ENCODE measurements at places on chromosomes 5 and 9. TPM values are rescaled to one million over a fixed set of nuclear protein-coding genes. Genes with fewer than 3 reads are reported as not detected.

- DNase-seq, result no peak
These were observed 9.8 kb downstream of the RNF183 start for GRCh38 chr9:113293285-113293878.

GRCh38 chr9:114246558-114246957, 76.3 kb upstream of the ORM1 start:
- no peak for DNase-seq

- no peak for DNase-seq
These were observed 1107.0 kb upstream of the SEMA6A start for GRCh38 chr5:117681431-117682254.

DNA sequence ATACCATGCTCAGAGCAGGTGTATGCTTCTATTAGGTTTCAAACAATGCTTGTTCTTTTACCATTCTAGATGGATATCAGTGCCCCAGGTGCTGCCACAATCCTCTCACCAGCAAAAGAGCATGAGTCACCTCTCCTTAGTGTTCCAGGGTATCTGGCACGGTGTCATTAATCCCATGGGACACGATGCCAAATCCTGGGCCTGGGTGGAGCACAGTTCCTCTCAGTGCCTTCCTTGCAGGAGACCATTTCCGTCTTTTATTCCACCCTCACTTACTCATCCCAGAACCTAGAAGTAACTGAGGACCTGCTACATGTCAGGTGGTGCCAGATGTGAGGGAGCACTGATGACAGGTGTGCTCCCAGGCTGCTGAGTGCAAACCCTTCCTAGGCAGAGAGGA, 1.3 kb upstream of the OR13J1 start:
- DNase-seq, result no peak

DNA sequence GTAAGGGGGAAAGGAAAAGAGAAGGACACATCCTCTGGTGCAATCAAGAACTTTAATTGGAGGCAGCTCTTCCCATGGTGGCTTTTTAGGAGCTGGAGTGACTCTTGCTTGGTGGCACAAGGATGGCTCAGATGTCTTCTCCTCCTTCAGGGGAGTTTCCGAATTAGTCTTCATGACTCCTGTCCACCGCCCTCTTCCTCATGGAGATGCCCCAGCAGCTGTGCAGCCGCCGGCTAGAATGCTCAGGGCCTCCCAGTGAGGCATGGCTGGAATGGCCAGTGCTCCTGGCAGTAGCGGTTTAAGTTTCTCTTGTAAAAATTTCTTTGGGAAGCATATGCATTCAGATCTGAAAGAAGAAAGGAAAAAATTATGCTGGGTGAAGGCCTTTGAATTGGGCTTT, 8.8 kb upstream of the TEX53 start:
- DNase-seq, result no peak

GRCh38 chr5:171336521-171337209, 27.6 kb downstream of the TLX3 start:
- no peak for DNase-seq

- no peak for DNase-seq
These were observed 6.9 kb upstream of the AKNA start for GRCh38 chr9:114394523-114395333.

DNA sequence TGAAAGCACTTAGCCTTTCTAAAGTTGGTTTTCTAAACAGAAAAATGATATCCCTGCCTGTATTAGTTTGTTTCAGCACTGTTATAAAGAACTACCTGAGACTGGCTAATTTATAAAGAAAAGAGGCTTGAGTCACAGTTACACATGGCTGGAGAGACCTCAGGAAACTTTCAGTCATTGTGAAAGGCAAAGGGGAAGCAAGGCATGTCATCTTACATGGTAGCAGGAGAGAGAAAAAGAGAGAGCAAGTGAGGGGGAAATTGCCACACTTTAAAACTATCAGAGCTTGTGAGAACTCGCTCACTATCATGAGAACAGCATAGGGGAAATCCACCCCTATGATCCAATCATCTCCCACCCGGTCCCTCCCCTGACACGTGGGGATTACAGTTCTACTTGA, 64.9 kb downstream of the FAM170A start:
- no peak for DNase-seq

DNA sequence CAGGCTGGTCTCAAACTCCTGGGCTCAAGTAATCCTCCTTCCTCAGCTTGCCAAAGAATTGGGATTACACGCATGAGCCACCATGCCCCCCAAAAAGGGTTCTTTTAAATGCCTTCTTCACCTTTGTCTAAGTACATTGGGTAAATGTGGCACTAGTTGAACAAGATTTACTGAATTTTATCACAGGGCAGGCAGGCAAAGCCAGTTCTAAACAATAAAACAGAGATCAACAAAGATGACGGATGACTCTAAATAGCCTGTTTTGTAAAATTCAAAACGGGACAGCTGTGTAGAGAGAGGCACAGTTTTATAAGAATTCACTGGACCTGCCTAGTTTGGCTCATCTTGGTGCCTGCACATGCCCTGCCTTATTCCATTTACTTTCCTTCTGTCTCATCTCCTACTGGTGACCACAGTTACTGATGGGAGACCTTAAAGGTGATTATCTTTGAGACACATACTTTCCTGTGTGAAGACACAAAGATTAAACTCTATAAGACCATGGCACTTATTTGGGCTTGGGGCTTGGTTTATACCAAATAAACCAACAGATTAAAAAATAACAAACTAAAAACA, 149.6 kb upstream of the DMRT1 start:
- DNase-seq, result no peak

GRCh38 chr5:87899208-87899661, 369.4 kb downstream of the TMEM161B start:
- peak; percentile 54 for DNase-seq

DNA sequence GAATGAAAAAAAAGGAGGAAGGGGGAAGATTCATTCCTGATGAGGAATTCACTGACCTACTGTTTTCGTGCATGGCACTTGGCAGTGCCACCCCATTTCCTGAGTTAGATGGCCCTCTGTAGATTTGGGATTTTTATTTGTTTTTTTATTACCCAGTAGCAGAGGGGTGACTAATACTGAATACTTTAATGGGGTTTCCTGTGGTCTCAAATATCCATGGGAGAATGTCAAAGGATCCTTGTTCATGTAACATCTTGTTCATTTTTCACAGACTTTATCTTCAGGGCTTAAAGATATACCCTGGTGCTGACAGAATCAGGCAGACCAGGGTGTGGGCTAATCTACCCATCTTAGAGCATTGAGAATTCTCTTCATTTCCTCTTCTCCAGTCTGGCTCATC, 93.0 kb downstream of the MAMDC2 start:
- no peak for DNase-seq

- no peak for DNase-seq
These were observed 281.5 kb downstream of the EFNA5 start for GRCh38 chr5:107389130-107389774.

GRCh38 chr9:114231273-114231672, 75.9 kb downstream of the COL27A1 start:
- no peak for DNase-seq

Gene QSOX2
- 10.2 TPM for total RNA-seq

Gene OSMR
- 35.8 TPM for total RNA-seq

Gene SLC36A2
- total RNA-seq, result 7.8 TPM

Gene PCDHA12
- total RNA-seq, result 10.5 TPM

All from tibial nerve (tissue), 4 donors.